ENCODE measurements at places on chromosomes 5 and 9.

- DNase-seq = no peak
Measured at GRCh38 chr5:177090813-177091212, 4.1 kb downstream of the FGFR4 start.

DNA sequence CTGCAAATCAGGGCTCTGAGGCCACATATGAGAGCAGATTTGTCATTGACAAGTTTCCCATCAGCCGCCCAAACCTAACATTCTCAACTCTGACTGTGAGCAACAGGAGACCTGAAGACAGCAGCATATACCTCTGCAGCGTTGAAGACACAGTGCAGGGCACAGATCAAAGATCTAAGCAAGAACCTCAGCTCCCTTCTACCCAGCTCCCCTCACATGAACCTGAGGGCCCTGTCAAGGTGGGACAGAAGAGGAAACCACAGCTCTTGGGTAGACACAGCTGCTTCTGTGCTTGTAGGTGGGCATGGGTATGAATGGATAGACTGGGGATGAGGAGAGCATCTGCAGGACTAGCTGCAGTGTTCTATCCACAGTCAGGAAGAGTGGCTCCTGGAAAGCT, 8.7 kb upstream of the PRSS3 start:
- no peak for DNase-seq

GRCh38 chr5:174589599-174589998, 134.8 kb upstream of the MSX2 start:
- no peak for DNase-seq

- DNase-seq = no peak
Measured at GRCh38 chr5:122465031-122465577, 153.1 kb downstream of the SNCAIP start.

GRCh38 chr5:116492016-116492623, 82.5 kb downstream of the SEMA6A start:
- DNase-seq = no peak

DNA sequence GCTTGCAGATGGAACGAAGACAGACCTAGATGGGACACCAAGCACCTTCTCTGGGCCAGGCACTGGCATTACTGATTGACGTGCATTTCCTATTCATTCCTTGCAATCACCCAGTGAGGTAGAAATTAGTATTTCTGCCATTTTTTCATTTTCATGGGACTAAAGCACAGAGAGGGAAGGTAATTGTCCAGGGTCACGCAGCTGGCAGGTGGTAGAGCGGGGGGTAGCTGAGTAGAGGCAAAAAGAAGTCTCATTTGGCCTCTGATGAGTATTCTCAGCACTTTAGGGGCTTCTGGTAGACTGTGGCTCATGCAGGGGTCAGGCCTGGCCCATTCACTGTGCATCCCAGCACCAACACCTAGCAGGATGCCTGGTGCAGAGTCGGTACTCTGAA, 19.5 kb upstream of the DUSP1 start:
- no peak for DNase-seq

GRCh38 chr9:83029531-83030137, 33.3 kb downstream of the RASEF start:
- DNase-seq = no peak

Measured in stimulated activated CD4-positive, alpha-beta T cell treated with anti-CD3 and anti-CD28 coated beads, Interleukin-15, amount 100 ng/mL, for 1 hour (primary cell).